ENCODE measurements at places on chromosomes 1 and 21. TPM values are rescaled to one million over a fixed set of nuclear protein-coding genes. Genes with fewer than 3 reads are reported as not detected.

SLC35F3 gene
- 1.8 TPM for polyA plus RNA-seq

- DNase-seq: no peak
These were observed 25.4 kb downstream of the IVNS1ABP start for GRCh38 chr1:185291652-185292051.

DNA sequence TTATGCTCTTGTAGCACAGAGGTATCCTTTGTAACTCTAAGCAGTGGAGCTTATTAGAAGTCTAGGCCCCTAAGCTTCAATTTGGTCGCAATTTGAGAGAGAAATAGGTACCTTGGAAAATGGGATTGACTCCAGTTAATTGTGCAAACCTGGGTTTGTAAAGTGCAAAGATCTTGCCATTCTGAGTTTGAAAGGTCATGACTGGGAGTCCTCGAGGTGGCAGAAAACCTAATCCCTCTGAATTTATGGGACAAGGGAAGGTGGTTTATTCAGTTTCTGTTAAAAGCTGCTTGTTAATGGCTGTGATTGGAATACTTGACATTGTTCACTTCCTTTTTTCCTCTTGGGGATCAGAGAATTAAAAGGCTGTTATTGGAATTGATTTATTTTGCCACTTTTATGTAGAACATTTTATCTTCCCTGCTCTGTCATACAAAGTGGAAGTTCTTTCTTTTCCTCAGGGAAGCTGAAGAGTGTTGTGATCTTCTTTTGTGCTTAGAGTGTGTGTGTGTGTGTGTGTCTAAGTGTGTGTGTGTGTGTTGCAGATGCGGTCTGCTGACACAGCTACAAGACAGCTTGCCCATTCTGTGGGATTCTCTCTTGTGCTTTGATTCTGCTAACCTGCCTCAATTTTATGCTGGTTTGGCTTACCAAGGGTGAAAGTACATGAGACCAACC is 144.5 kb downstream of the SPATA46 start:
- no peak for DNase-seq

DNA sequence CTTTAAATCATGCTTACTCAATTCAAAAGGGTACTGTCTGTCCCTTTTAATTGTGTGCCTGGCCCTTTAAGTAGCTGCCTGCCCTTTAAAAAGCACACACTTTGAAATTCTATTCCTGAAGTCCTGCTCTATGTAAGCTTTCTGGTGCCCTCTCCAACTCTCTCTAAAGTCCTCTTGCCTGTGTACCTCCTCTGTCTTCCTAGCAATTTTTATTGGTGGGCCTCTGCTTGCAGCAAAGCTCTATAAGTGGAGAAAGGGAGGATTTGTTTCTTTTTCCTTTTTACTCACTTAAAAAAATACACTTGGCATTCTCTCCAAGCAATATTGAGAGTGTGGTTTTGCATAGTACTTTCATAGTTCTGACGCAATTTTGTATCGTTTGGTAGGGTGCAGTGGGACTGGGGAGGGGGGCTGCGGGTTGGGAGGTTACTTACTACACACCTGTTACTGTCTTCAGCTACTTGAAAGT is 135.4 kb downstream of the LMO4 start:
- peak; percentile 15 for DNase-seq

DNA sequence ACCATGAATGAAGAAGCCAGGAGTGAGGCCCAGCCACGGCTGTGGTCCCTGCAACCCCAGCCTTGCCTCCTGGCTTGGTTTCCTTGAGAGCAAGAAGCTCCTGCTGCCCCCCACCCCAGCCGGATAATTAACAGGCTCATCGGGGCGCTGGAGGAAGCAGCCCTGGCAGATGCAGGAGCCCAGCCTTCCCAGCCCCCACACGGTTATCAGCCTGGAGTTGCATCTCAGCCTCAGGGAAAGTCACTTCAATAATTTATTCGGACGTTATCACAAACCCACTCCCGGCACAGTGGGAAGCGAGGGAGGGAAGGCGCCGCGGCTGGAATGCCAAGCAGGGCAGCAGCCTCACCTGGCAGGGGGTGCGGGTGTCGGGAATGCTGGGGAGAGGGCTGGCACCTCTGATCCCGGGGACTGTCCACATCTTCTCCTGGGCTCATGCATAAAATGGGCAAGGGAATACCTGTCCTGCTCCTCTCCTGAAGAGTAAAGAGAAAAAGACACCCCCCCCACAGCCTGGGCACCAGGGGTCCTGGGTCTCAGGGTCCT is 43.3 kb upstream of the LRP8 start:
- no peak for DNase-seq

GRCh38 chr1:6871300-6871972 is 86.2 kb downstream of the CAMTA1 start:
- DNase-seq: no peak

ABCB10 gene
- 18.7 TPM for polyA plus RNA-seq

DNA sequence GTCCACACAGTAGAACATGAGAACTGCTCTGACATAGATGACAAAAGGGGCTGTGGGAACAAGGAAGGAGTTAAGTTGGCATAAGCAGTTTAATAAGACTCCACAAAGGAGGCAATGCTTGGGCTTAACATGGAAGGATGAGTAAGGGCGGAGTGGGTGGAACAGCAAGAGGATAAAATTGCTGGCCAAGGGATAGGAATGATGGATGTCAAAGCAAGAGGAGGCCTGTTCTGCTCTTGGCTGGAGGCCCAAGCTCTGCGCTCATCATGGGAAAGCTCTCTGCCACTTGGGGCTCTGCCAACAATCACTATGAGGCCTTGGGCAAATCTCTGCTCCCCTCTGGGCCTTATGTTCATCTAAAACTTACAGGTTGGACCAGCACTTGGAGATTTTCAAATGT is 98.3 kb upstream of the CAMK1G start:
- no peak for DNase-seq

CELA3B gene
- not detected for polyA plus RNA-seq
